ENCODE measurements at places on chromosomes 6 and 20.

DNA sequence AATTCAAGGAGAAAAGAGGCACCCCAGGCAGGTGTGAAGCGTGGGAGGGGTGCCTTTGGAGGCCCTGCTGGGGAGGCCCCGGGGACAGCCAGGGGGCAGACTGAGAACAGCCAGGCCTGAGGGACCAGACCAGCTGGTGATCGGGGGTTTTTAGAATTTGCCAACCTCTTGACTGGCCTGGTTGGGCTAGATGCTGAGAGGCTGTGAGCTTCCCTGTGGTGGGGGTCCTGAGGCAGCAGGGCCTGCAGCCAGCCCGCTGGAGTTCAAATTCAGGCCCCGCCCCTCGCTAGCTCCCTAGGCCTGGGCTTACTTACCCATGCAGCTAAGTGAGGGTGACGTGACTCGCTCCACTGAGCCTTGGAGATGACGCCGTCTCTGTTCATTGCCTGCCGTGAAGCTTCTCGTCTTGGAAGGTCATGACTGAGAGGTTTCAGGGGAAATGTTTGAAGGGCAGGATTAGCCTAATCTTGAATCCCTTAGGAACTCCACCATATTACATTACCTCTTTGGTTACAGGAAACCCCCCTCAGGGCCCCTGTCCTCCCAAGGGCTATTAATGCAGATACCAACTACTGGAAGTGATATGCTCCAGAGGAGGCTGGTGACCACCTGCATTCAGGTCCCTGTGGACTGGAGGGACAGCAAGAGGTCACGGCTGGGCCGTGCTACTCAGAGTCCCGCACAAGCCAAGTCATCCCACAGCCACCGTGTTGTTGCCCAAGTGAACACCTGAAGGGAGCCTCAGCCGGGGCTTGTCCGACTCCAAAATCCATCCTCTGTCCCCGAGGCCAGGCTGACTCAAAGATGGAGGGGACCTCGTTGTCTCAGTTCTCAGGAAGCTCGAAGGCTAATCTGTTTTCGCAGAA lies 73.9 kb upstream of the DUSP22 start:
- no peak for DNase-seq

- DNase-seq, result no peak
Observed at GRCh38 chr6:7591770-7592169, 1.8 kb downstream of the SNRNP48 start.

- DNase-seq, result no peak
Observed at GRCh38 chr20:235891-236290, 8.8 kb downstream of the DEFB129 start.

GRCh38 chr6:13250703-13251102 lies 77.6 kb downstream of the TBC1D7 start:
- no peak for DNase-seq

DNA sequence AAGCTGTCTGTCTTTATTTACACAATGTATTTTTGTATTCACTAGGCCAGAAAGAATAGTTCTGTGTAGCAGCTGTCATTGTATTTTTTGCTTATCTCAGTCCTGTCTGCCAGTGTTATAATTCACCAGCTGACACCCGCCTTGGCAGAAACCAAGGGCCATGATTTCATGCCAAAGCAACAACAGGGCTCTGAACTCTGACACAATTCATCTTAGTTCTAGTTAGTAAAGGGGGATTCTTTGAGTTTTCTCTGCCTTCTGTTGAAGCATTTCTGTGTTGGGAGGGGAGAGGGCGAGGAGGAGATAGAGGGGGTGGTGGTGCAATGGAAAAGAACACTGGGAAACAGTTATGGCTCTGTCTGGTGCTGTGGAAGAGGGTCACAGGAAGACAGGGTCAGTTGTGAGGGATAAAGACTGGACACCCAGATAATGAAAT lies 684.6 kb upstream of the MARCKS start:
- DNase-seq, result no peak

GRCh38 chr6:132380358-132381029 lies 20.8 kb downstream of the MOXD1 start:
- no peak for DNase-seq

Data from KBM-7 (cell line).